NCI-H1105 treated with DMSO at 0.1 percent for 48 hours (cell line): ENCODE measurements at places on chromosomes 5 and 9.
A peak's percentile ranks its signal among the peaks of the same experiment; 100 is the strongest.

GRCh38 chr5:53407373-53407772 is 73.1 kb upstream of the FST start:
- no peak for DNase-seq

GRCh38 chr9:14111696-14112095 is 202.2 kb downstream of the NFIB start:
- no peak for DNase-seq

DNA sequence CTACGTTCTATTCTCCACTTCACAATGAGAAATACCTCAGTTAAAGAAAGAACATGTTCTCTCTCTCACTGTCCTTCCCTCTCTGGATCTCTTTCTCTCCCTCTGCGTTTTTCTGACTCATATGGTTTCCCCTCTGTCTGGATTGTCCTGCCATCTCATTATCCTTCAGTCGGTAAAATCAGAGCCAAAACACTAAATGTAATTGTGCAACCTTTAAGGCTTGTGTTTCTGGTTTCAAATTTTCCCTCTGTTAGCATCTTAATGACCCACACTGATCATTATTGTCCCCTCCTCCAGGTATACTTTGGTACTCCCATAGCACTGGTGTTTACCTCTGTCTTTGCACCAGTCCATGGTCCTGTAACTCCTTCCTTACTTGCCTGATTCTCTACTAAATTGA is 509.4 kb upstream of the C9orf72 start:
- no peak for DNase-seq

DNA sequence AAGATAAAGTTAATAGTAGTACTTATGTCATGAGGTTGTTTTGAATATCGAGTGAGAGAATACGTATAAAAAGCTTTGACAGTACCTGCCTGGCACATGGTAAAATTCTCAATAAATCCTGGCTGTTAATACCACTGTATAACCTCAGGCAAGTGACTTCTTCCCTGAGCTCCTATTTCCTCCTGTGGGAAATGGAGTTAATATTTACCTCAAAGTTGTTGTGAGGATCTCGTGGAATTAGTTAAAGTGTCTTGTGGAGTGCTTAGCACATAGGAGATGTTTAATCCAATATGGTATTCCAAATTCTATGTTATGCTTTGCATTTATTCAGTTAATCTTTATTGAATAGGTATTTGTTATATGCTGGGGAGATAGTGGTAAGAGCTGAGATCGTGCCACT is 18.5 kb downstream of the FOCAD start:
- DNase-seq = no peak

GRCh38 chr9:99906403-99907207 is at the start of gene STX17:
TSS of gene STX17 (plus strand) at chr9:99906654. CDS start at chr9:99915240, 8,586 bp downstream.
- peak; percentile 69 for DNase-seq

- DNase-seq = no peak
Measured at GRCh38 chr9:79224672-79225433, 346.9 kb upstream of the TLE4 start.

- peak; percentile 56 for DNase-seq
Measured at GRCh38 chr9:967436-967835, 9.0 kb upstream of the DMRT3 start.

DNA sequence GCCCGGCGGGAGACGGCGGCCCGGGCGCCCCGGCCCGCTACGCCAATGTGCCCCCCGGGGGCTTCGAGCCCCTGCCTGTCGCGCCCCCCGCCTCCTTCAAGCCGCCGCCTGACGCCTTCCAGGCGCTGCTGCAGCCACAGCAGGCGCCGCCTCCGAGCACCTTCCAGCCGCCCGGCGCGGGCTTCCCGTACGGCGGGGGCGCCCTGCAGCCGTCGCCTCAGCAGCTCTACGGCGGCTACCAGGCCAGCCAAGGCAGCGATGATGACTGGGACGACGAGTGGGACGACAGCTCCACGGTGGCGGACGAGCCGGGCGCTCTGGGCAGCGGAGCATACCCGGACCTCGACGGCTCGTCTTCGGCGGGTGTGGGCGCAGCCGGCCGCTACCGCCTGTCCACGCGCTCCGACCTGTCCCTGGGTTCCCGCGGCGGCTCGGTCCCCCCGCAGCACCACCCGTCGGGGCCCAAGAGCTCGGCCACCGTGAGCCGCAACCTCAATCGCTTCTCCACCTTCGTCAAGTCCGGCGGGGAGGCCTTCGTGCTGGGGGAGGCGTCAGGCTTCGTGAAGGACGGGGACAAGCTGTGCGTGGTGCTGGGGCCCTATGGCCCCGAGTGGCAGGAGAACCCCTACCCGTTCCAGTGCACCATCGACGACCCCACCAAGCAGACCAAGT is 723 bp downstream of the SNX18 start:
- DNase-seq = no peak

DNA sequence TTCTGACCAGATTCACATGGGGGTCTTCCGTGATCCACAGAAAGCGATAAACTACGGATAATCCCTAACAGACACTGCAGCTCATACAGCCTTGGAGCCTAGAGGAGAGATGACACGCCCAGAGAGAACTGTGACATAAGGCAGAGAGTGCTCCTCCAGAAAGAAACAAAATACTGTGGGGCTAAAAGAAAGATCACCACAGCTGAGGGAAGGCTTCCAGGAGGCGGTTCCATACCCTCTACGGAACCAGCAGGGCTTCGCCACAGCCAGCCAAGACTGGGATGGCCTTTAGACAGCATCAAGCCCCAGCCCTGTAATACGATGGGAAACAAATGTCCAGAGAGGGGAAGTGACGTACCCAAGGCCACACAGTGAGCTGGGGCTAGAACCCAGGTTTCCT is 19.3 kb downstream of the GPX3 start:
- no peak for DNase-seq

- DNase-seq = no peak
Measured at GRCh38 chr5:86763929-86764328, 146.2 kb downstream of the COX7C start.

DNA sequence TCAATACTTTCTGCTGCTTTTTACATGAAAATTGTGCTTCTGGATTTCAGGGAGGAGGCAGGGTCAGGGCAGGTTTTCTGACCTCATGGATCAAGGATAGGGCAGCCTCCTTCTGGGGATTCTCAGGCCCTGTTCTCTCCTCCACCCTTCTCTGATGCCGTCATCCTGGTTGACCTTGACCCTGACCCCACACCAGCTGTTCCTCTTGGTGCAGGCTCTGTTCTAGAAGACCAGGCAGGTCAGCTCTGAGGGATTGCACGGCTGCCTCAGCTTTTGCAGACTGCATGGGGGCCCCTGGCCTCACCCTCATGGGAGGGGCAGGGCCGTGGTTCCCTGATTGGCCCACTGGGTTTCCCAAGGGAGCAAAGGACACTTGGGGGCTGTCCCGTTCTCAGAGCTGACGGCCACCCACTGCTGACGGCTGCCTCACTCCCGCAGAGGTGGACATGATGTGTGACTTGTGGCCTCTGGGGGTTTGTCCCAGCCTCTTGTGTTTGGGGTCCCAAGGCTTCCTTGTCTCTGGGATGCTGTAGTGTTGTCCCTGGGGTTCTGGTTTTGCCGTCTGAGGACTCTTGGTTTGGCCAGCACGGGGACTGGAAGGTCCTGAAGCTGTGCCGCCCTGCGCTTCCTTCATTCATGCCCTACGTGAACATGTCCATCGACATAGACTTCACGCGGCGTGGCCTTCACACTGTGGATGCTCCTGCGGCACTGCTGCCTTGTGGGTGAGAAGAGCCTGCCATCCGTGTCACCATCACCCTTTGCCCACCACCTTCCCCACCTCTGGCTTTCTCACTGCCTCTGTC is 34.5 kb downstream of the CEP72 start:
- DNase-seq = no peak

DNA sequence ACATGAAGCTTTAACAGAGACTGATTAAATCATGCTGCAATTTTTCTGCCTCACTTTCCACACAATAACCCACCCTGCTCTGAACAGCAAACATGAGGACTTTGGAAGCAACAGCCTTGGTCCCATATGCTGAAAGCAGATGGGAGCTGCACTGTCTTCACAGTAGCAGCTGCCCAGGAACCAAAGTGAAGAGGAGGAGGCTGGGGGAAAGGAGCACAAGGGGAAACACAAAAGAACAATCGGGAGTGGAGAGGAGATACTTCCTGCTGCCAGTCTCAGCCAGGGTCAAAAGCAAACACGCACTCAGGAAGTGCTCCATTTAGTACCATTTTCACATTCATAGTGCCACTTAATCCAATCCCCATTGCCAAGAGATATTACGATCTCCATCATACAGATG is 183.3 kb upstream of the PUM3 start:
- peak; percentile 62 for DNase-seq

DNA sequence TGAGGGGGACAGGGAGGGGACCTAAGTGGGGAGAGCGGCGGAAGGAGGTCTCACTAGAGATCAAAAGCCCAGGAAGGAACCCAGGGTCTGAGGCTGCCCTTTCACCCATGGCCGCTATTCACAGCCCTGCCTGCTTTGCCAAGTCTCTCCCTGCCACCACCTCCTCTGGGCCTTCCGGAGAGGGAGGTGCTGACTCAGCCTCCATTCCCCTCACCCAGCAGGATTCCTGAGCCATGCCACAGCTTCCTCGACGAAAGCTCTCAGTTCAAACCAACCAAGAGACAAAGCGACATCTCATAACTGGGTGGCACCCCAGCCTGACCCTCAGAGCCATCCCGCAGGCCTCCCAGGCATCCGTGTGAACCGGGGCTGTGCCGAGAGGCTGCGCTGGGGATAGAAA is 36.7 kb downstream of the PAX5 start:
- DNase-seq = no peak

GRCh38 chr9:124411514-124412227 is 3.6 kb downstream of the PSMB7 start:
- no peak for DNase-seq

- no peak for DNase-seq
Measured at GRCh38 chr5:27242258-27242626, 203.9 kb upstream of the CDH9 start.

DNA sequence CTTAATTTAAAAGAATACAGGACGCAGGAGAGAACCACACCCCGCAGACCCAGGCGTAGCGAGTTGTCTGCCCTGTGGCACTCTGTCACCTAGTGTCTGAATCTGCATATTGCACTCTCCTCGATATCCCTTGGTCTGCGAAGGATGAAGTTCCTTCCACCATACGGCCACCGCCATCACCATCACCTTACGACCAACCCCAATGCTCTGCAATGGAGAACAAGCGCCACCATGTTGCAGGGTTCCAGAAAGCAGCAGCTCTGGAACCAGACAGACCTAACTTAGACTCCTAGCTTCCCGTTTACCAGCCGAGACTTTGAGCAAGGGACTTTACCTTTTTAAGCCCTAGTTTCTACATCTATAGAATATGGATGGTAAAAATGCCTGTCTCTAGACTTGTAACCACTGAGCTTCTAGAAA is 77.4 kb upstream of the DMRT1 start:
- DNase-seq = no peak

GRCh38 chr9:113011911-113012381 is at the start of gene ZNF883:
TSS of gene ZNF883 (minus strand) at chr9:113012192.
- DNase-seq = peak; percentile 32

DNA sequence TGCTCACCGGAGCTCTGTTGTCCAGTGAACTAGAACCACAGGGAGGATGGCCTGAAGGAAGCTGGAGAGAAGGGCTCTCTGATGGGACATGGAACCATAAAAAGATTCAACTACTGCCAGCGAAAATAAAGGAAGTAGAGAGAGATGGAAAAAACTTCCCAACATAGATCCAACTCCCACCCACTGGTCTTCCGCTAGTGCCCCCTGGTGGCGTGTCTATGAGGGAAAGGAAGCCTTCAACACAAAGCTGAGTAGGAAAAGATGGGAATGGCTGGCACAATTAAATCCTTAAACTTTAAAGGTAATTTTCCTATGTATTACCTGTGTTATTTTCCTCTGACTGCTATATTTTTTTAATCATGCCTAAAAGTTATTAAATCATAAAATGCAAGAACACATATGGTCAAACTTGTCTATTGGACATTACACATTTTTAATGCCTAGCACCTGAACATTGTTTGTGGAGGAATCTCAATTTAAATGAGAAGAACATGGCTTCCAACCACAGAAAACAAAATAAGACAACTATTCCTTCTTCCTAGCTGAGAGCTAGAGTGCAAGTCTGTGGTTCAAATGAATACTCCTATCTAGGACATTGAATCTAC is 51.5 kb downstream of the CEP120 start:
- DNase-seq = no peak
